Activated CD4-positive, alpha-beta T cell treated with anti-CD3 and anti-CD28 coated beads for 4 hours (primary cell): ENCODE measurements at places on chromosomes 3 and 15.

- DNase-seq = peak; percentile 59
These were observed 16.5 kb upstream of the LAMP3 start for GRCh38 chr3:183178833-183179549.

- DNase-seq = no peak
These were observed 38.8 kb downstream of the SMAD6 start for GRCh38 chr15:66740802-66741201.

- no peak for DNase-seq
These were observed 58.7 kb downstream of the PGPEP1L start for GRCh38 chr15:98948941-98949340.

- no peak for DNase-seq
These were observed 61.8 kb upstream of the SCN5A start for GRCh38 chr3:38711321-38711720.

GRCh38 chr15:26967719-26968269 lies 3.2 kb upstream of the GABRG3 start:
- DNase-seq = no peak

DNA sequence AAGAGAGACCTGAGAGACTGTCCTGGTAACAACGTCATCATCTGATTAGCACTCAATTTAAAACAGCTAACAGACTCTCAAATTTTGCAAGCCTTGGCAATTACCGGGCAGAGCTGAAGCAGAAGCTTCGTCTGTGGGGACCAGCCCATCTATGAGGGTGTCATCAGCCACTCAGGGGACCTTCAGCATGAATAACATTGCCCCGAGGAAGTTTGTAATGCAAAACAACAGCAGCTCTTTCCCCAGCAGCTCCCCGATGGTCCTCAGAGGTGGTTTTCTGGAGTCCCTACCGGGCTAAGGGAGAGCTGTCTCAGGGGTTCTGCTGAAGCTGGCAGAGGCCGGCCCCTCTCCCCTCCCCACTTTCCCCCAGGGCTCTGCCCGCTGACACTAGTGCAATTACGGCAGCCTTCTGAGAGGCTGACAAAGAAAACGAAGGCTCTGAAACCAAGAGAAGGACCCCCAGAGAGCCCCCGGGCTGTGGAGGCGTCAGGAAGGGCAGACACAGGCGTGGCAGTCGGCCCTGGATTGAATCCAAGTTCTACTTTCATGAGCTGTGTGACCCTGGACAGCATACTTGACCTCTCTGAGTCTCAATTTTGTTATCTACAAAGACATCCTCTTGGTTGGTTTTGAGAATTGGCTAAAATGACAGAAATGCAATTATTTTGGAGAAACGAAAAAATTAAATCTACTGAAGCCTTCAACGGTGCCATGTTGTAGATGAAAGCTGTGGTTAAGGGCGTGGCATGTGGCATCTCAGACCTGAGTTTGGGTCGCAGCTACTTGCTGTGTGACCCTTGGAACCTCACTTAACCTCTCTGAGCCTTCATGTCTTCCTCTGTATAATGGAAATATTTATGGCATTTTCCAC lies 102.1 kb upstream of the TLE3 start:
- no peak for DNase-seq

GRCh38 chr3:9404680-9405079 lies 7.3 kb downstream of the SETD5 start:
- no peak for DNase-seq

DNA sequence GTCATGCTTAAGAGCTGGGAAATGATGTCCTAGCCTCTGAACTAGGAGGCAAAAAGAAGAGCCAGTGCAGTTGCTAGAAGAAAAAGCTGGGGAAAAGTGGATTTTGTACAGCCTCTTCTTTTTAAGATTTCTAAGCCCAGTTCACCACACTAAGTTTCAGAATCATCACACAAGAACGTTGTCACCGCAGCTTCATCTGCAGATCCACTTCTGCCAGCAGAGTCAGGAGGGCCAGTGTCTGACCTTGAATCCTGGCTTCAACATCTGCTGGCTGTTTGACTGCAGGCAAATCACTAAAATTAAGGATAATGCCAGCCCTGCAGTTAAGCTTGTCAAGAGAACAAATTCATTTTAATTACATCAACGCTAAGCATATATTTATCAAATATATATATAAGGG lies 36.2 kb downstream of the HDC start:
- no peak for DNase-seq

- no peak for DNase-seq
These were observed 158.6 kb downstream of the THSD4 start for GRCh38 chr15:71273731-71274447.

GRCh38 chr15:90231028-90232017 lies 2.4 kb downstream of the CIB1 start:
- DNase-seq = peak; percentile 72

- peak; percentile 67 for DNase-seq
These were observed 166.0 kb upstream of the LPP start for GRCh38 chr3:187987924-187988323.

DNA sequence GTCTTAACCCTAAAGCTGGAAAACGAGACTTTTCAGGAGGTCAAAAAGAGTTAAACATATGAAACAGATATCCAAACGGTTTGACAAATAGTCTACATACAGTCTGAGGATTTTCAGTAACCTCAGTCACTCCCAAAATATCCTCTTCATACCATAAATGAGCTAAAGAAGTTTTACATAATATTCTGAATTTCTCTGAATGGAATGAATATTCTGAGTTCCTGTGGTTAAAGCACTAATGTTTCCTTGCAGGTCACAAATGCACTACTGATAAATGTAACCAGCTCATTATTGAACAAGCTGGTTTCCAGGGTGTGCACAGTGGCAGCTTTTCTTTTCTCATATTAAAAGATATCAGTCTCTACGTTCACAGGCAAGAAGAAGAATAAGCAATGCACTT lies 137.4 kb upstream of the POU1F1 start:
- no peak for DNase-seq

GRCh38 chr15:85407421-85408269 lies 27.2 kb downstream of the AKAP13 start:
- peak; percentile 35 for DNase-seq

- no peak for DNase-seq
These were observed 102.8 kb upstream of the GBE1 start for GRCh38 chr3:81864272-81864671.

DNA sequence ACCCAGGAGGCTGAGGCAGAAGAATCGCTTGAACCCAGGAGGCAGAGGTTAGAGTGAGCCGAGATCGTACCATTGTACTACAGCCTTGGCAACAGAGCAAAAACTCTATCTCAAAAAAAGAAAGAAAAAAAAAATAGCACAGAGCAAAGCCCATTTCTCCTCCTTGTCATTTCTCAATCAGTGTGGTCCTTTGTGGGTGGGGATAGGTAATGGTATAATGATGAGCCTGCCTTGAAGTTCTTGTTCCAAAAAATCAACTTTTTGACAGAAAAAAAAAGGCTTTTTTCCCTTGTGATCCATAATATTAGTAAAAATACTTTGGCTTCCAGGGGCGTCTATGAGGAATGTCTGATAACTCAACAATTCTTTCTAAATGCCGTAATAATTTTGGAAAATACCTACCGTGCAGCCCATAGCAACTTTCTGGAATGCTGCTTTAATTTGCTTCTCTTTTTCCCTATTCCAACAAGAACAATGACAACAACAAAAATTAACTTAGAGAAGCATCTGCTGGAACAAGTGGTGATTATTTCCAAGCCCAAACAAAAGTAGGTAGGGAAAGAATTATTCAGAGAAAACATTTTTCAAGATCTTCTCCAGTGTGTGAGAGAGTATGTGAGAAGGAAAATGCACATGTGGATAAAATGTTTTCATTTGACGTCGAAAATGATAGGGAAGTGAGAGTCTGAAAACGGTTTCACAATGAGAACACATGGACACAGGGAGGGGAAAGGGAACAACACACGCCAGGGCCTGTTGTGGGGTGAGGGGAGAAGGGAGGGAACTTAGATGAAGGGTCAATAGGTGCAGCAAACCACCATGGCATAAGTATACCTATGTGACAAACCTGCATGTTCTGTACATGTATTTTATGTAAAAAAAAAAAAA lies 337.8 kb downstream of the RBMS3 start:
- DNase-seq = no peak

- peak; percentile 78 for DNase-seq
These were observed 513.7 kb downstream of the FOXP1 start for GRCh38 chr3:71069797-71070196.

DNA sequence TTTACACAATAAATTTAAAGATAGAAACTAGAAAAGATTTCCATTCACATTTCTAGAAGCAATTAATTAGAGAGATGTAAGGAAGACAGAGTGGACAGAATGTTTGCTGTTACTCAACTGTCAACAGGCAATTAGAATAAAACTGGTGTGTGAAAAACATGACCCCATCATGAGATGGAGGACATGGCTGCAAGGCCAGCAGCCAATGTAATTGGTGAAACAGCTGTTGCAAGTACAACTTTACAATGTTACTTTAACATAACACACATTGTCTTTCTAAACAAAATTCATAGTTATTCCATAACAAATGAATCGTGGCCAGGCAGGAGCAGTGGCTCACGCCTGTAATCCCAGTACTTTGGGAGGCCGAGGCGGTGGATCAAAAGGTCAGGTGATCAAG lies 28.6 kb upstream of the STAG1 start:
- no peak for DNase-seq

GRCh38 chr3:35028157-35028556 lies 611.2 kb upstream of the ARPP21 start:
- DNase-seq = no peak

DNA sequence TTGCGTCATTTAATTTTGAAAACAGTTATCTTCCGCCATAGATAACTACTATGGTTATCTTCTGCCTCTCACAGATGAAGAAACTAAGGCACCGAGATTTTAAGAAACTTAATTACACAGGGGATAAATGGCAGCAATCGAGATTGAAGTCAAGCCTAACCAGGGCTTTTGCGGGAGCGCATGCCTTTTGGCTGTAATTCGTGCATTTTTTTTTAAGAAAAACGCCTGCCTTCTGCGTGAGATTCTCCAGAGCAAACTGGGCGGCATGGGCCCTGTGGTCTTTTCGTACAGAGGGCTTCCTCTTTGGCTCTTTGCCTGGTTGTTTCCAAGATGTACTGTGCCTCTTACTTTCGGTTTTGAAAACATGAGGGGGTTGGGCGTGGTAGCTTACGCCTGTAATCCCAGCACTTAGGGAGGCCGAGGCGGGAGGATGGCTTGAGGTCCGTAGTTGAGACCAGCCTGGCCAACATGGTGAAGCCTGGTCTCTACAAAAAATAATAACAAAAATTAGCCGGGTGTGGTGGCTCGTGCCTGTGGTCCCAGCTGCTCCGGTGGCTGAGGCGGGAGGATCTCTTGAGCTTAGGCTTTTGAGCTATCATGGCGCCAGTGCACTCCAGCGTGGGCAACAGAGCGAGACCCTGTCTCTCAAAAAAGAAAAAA lies 1.2 kb downstream of the B2M start:
- DNase-seq = peak; percentile 69

DNA sequence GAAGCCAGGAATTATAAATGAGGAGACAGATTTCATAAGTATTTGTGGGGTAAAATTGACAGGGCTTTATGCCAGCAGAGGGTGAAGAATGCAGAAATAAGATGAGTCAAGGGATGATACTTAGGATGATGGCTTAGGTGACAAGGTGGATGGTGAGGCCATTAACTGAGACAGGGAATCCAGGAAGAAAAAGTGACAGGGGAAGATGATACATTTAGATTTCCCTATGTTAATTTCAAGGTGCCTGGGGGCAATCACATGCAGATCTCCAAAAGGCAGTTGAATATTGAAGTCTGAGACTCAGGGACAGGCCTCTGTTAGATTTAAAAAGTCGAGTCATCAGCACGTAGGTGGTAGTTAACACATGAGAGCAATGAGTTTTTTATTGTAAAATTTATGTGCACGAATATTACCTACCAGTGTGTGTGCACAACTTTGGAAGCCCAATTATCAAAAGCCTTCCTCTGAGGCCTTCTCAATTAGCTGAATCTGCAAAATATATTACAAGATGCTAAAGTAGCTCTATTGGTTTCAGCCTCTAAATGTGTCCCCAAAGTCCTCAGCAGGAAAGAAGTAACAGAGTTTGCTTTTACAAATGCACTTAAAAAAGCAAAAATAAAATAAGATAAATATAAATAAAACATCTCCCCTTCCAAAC lies 67.9 kb upstream of the CHL1 start:
- no peak for DNase-seq
